ENCODE measurements at places on chromosomes 7 and 10.

GRCh38 chr7:115096262-115096661 is 174.4 kb downstream of the MDFIC start:
- DNase-seq: no peak

GRCh38 chr7:44072364-44073231 is 7.2 kb upstream of the PGAM2 start:
- DNase-seq: peak; percentile 64

- DNase-seq: peak; percentile 19
Measured at GRCh38 chr7:111059833-111060232, 31.1 kb upstream of the LRRN3 start.

- DNase-seq: no peak
Measured at GRCh38 chr7:149794661-149795060, 21.3 kb upstream of the ZNF467 start.

DNA sequence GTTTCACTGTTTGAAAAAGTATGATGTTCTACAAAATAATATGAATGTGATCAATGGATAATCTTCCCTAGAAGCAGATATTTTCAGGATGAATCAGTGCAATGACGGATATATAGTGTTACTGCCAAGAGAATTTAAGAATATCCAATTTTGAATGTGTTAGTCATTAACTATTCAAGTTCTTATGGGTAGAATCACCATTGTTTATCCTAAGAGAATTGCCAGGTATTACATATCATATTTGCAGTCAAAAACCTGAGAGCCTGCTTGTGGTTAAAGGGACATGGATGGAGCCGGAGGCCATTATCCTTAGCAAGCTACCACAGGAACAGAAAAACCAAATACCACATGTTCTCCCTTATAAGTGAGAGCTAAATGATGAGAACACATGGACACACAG is 26.9 kb downstream of the AHR start:
- no peak for DNase-seq

GRCh38 chr7:19024261-19024660 is 93.2 kb downstream of the TWIST1 start:
- no peak for DNase-seq

GRCh38 chr7:25353196-25353595 is 124.9 kb upstream of the NPVF start:
- DNase-seq: no peak

DNA sequence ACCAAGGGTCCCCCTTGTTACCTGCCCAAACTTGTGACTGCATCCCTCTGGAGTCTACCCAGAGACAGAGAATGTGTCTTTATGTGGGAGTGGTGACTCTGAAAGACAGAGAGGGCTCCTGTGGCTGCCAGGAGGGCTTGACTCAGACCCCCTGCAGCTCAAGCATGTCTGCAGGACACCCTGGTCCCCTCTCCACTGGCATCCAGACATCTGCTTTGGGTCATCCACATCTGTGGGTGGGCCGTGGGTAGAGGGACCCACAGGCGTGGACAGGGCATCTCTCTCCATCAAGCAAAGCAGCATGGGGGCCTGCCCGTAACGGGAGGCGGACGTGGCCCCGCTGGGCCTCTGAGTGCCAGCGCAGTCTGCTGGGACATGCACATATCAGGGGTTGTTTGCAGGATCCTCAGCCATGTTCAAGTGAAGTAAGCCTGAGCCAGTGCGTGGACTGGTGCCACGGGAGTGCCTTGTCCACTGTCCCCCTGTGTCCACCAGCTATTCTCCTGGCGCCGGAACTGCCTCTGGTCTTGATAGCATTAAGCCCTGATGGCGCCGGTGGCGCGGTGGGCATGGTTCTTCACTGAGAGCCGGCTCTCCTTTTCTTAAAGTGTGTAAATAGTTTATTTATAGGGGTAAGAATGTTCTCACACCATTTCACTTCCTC is 19.4 kb upstream of the SH2D4B start:
- no peak for DNase-seq

GRCh38 chr10:19638182-19638895 is 177.9 kb upstream of the PLXDC2 start:
- DNase-seq: peak; percentile 68

- no peak for DNase-seq
Measured at GRCh38 chr7:134809616-134810015, 30.2 kb downstream of the CALD1 start.

- no peak for DNase-seq
Measured at GRCh38 chr7:6691609-6692106, 15.1 kb downstream of the ZNF12 start.

GRCh38 chr7:47783456-47784223 is 164.6 kb downstream of the PKD1L1 start:
- peak; percentile 96 for DNase-seq

DNA sequence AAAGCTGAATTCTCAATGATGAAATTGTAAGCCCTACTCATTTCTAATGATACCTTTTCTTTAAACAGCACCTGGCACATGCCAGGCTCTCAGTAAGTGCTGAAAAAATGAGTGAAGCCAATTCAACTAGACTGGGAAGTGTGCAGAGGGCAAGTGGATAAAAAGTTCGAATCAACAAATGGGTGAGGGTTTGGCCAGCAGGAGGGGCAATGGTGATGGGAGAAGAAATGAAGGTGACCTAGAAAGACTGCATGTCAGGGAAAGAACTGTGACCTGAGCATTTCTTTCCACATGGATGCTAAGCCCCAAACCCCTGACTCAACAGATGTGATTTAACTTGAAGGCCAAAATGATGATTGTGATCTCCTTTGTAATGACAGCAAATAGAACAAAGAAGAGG is 54.6 kb downstream of the DKK1 start:
- no peak for DNase-seq

DNA sequence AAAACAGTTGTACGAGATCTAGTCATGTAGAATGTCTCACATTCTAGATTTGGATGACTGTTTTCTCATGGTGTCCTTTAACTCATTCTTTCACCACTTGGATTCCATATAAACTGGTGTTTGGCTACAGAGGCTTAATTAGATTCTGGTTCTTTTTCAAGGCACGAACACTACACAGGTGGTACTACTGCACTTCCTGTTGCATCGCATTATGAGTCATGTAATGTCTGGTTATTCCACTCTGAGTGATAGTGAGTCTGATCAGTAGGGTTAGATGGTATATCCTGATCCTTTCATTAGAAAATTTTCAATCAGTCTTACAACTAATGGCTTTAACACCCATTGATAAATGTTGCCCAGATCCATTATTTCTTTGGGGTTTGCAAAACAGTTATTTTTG is 11.2 kb upstream of the AKAP9 start:
- no peak for DNase-seq

- peak; percentile 21 for DNase-seq
Measured at GRCh38 chr10:124864421-124865193, 63.0 kb downstream of the ABRAXAS2 start.

- DNase-seq: no peak
Measured at GRCh38 chr10:2790396-2791188, 276.8 kb upstream of the PFKP start.

GRCh38 chr7:126450269-126450671 is 802.5 kb downstream of the GRM8 start:
- no peak for DNase-seq

DNA sequence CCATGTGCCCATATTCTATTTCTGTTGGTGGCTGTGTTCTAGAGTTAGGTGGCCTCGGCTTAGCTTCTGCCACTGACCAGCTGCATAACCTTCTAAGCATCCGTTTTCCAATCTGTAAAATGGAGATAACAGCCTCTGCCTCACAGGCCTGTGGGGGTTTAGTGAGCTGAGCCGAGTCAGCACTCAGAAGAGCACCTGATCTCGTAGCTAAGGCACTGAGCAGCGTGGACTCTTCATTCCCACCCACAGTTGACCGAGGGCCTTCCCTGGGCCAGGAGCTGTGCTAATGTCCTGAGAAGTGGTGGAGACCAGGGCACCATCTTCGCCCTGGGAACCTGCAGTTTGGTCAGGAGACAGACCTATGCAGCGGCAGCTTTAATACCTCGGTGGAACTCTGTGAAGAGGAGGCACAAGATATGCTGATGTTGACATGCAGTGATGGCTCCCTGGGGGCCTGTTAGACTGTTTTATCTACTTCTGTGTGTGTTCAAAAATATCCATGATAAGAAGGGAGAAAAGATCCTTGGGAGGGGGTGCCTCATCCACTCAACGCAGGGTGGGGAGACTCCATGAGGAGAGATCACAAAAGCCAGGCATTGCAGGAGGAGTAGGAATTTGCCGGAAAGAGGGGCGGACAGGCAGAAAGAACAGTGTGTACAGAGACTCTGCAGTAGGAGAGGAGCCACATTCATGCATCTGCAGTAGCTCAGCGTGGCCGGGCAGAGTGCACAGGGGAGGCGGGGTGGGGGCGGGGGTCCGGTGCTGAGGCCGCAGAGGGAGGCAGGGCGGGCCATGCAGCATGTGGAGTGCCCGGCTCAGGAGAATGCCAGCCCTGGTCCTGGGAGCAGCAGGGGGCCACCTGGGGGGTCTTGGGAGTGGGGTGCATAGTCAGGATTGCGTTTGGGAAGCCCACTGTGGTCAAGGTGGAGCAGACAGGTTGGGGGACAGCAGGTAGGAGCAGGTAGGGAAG is 136.8 kb downstream of the C10orf105 start:
- no peak for DNase-seq

GRCh38 chr7:92813390-92814024 is 22.9 kb downstream of the CDK6 start:
- DNase-seq: no peak

DNA sequence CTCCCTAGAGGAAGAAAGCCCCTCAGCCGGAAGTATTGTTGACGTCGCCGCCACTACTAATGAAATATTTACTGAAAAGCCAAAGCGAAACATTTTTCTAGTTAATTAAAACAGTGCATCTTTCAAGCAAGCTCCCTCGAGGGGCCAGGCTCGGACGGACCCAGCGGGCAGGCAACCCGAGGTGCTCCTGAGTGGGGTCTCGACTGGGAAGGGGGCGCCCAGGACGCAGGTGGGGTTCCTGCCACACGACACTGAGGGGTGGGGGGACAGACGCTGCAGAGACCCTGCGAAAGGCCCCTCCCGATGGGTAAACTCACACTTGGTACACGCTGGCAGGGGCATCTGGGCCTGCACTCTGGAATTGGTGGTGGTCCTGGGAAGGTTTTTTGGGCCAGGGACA is 72.4 kb upstream of the ADGRA1 start:
- no peak for DNase-seq

GRCh38 chr7:26326211-26326610 is 34.5 kb downstream of the SNX10 start:
- DNase-seq: no peak

GRCh38 chr7:95688931-95689495 is 83.3 kb upstream of the DYNC1I1 start:
- DNase-seq: no peak

DNA sequence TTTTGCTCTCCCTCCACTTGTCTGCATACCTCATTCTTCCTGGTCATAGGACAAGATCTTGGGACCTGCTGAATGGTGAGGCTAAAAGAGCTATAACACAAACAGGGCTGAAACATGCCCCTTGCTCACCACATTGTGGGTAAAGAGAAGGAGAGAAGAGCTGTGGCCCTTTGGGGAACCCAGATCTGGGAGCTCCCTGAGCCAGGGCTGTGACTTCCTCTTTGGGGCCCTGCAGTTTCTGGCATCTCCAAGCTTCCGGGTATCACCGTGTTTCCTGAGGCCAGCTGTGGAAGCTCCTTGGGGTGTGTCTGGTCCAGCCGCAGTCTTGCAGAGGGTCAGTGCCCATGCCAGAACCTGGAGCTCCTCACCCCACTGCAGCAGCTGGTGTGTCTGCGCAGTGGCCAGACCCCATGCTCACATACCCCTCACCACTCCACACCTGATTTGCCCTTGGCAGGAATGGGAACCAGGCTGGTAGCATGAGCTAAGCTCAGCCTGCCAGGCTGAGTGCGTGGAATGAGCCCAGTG is 34.0 kb downstream of the DKK1 start:
- no peak for DNase-seq

GRCh38 chr10:128137877-128138276 is 11.7 kb upstream of the MKI67 start:
- DNase-seq: no peak

DNA sequence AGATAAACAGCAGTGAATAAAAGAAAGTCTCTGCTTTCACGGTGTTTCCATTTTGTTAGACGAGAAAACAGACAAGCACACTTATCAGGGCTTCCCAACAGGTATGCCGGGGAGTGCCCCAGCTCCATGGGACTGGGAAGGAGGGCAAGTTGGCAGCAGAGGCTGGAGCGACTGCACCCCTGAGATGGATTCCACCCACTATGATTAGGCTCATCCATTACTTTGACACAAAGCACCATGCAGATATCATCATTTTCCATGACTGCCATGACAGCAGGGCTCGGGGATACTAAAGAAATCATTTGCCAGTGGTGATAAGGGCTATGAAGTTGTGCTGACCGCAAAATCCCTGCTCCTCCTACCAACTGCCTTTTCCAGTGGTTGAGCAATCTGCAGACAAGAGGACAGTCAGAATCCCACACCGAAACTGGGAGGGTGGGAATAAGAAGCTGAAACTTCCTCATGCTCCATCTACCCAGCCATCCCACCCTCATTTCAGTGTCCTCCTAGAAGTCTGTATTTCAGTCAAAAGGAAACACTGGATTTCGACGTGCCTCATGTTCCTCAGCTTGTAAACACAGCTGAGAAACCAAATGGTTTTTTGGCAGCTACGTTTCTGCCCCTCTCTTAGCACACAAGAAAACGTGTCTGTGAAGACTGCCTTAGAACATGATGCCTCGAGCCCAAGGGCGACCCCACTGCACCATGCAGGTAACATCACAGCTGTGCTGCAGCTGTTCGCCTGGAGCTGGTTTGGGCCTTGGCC is 15.5 kb downstream of the CREB3L2 start:
- no peak for DNase-seq

DNA sequence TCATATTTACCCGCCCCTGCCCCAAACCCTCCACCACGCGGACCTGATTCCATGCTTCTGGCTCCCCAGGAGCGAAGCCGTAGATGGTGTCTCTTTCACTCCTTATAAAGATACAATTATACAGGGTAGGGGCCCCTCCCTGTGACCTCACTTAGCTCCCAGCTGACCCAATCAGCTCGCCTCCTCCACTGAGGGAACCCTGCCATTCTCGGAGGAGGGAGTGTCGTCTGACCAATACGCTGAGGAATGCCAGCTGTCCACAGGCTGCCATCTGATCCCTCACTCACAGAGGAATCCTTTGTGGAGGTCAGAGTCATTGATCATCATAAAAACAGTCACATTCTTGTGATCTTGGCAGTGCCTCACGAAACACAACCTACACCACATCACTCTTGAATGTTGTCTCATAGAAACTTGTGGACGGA is 67.5 kb upstream of the INSIG1 start:
- peak; percentile 79 for DNase-seq

DNA sequence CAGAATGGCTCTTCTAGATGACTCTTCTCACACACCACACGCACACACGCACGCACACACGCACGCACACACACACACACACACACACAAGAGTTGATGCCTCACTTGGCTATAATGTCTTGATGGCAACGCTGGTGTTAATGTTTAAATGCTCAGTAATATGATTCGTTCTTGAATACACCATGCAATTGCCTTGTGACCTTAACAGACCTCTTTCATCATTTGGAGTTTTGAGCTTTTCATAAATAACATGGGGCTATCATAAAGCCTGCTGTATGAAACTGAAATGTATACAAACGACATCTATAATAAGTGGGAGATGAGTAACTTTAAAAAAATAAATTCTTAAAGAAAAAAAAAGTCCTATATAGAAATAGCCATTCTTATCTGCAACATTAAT is 8.2 kb downstream of the JCAD start:
- DNase-seq: no peak

GRCh38 chr10:84291384-84291783 is 37.0 kb upstream of the CCSER2 start:
- DNase-seq: peak; percentile 30

- DNase-seq: no peak
Measured at GRCh38 chr10:42574336-42574735, 64.0 kb downstream of the ZNF33B start.

- no peak for DNase-seq
Measured at GRCh38 chr7:85262891-85263290, 76.0 kb upstream of the SEMA3D start.

GRCh38 chr10:30967650-30968410 is 63.8 kb downstream of the ZNF438 start:
- DNase-seq: peak; percentile 74

Data from muscle of back (tissue), 13 donors.